Activated CD4-positive, alpha-beta T cell treated with anti-CD3 and anti-CD28 coated beads for 36 hours (primary cell): ENCODE measurements at places on chromosomes 1 and 21. TPM values are rescaled to one million over a fixed set of nuclear protein-coding genes. Genes with fewer than 3 reads are reported as not detected.

SH2D2A gene
- 189 TPM for total RNA-seq

KCNN3 gene
- total RNA-seq, result 0.25 TPM

MIXL1 gene
- not detected for total RNA-seq

SAMD13 gene
- 1.2 TPM for total RNA-seq

- no peak for DNase-seq
Measured at GRCh38 chr1:198318085-198318484, 161.3 kb downstream of the NEK7 start.

- no peak for DNase-seq
Measured at GRCh38 chr1:113552244-113552643, 161.9 kb downstream of the MAGI3 start.

DNA sequence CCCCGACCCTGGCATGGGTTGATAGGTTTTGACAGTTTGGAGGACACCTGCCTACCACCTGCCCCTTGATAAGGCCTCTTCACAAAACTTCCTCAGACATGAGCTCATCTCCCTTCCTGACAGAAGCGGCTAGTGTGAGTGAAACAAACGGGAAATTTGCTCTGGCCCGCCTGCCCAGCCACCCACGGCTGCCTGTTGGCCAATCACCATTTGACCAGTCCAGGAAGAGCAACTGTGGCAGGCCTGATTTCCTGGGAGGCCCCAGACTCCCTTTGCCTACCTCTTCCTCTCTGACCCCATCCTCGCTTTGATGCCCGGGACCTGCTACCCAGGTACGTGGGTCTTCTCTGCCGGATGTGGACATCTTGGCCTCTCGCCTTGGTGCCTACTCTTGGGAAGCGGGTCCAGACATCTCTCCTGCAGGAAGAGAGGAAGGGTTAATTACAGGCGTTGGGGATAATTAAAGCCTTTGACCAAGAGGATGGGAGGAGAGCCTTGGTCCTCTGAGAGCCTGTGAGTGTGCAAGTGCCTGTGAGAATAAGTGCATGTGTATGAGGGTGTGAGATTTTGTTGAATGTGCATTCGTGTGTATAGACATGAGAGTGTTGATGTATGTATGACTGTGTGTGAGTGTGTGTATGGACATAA is 1.1 kb upstream of the EPHA2 start:
- no peak for DNase-seq

- DNase-seq, result no peak
Measured at GRCh38 chr1:27394925-27395324, 2.5 kb downstream of the GPR3 start.
